ENCODE measurements at places on chromosomes 12 and 14.

DNA sequence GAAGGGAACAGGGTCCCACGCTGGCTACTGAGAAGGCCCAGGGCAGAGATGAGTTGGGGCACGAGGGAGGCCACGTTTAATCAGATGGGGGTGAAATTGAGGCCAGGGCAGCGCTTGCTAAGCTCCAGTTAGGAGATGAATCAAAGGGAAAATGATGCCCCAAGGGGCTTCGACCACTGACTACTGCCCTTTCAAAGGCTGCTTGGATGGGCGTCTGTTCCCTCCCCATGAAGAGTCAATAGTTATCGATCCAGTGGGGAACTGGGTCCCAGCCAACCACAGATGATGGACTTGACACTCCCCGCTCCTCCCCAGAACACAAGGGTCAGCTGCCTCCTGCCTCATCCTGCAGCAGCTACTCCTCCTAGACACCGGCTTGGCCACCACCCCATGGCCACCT, 55.6 kb downstream of the ESRRB start:
- DNase-seq = no peak

DNA sequence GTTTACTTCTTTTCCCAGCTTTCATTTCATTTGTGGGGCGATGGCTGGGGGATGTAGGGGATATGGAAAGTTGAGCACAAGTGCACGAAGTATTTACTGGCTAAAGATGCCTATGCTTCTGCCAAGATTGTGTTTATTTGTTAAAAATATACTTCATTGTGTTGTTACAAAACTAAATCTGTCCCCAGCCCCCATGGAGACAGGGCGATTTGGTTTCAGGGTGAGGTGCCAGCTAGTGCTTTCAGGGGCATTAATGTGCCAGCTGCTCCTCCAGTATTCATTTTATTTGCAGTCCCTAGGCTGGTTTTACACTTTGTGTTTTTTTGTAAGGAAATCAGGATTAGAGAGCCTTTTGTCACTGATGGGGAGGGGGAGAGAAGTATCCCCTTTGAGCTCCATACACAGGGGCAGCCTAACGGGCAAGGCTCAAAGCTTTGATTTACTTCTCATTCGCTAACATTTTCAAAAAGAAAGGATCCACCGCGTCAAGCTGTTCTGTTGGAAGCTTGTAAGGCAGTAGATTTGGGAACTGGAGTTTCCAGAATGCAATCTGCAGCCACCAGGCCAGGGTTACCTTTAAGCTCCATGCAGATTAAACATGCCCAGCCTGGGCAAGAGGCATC, 198.7 kb upstream of the PLEKHG7 start:
- no peak for DNase-seq

- peak; percentile 76 for DNase-seq
Measured at GRCh38 chr12:98397323-98398105, 117.9 kb upstream of the TMPO start.

DNA sequence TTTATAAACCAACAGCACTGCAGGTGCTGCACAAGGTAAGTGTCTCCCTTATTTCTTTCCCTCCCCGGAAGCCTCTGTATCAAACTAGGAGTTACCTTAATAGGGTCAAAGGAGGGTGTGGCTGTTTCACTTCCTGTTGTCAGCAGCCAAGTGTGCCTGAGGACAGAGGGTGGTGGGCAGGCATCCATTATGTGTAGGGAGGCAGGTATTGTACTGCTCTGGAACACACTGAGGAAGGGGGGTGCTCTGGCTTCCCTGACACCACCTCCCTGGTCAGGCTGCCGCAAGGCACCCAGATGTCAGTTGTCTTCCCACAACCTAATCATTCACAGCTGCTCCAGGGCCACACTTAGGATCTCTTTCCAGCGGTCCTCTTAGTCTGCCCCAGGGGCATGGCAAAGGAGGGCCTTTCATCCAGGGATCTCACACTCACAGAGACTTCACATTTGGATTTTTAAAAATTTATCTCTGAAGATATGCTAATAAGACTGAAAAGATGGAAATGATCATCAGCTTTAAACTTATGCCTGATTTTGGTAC, 132.0 kb upstream of the ARHGAP5 start:
- DNase-seq = peak; percentile 66

- DNase-seq = no peak
Measured at GRCh38 chr14:32413967-32414640, 85.0 kb downstream of the AKAP6 start.

- DNase-seq = no peak
Measured at GRCh38 chr14:75022655-75023054, 19.9 kb downstream of the EIF2B2 start.

GRCh38 chr12:109952873-109953272, 43.3 kb downstream of the GIT2 start:
- no peak for DNase-seq

- peak; percentile 85 for DNase-seq
Measured at GRCh38 chr12:82174936-82175335, 183.3 kb downstream of the CCDC59 start.

DNA sequence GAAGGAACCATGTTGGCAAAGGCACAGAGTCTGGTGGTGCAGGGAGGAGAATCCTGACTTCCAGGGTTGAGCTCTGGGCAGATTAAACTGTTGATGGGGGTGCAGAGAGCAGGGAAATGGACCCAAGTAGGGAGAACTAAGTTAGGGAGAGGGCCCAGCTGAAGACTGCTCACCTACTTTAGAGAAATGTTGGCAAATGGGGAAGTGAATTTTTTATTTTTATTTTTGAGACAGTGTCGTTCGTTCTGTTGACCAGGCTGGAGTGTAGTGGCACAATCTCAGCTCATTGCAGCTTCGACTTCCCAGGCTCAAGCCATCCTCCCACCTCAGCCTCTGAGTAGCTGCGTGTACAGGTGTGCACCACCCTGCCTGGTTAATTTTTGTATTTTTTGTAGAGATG, 32.1 kb upstream of the TUBA1A start:
- no peak for DNase-seq

DNA sequence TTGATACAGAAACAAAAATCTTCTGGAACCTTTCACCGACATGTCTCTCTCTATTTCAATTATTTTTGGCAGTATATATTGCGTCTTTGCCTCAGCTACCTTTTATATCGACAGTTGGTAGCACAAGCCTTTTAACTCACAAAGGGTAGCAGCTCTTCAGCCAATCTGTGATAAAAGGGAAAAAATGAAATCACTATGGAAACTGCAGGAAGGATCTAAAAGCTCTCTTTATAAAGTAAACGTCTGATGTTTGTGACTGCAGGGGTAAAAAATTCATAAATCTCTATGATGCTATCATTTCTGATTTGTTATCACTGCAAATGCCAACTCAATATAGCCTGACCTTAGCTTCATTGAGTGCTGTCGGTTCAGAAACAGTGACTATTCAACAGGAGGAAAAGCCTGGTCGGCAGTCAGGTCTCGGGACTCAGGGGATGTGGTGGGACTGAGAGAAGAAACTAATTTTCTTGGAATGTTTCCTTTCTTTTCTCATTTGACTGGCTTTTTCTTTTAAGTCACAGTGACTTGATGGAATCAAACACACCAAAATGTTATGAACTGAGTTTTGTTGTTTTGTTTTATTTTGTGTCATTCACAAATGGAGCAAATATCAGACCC, 5.9 kb upstream of the RMST start:
- DNase-seq = no peak

DNA sequence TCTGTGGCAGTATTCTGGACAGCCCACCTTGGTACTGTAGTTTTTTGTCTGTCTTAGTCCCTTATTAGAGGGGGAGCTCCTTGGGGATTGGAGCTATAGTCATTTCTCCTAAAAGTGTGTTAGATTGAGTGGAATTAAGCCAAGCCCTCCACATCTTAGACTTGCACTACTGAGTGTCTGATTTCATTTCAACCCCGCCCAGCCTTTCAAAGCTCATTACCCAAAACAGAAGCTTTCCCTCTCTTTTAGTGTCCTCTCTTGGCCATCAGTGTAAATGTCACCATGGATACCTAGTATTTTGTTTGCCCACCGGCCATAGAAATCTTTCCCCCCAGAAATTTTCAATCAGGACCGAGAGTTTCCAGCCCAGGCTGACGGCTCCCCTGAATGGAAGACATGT, 74.5 kb downstream of the LRRC74A start:
- no peak for DNase-seq

- no peak for DNase-seq
Measured at GRCh38 chr14:91464615-91465205, 45.4 kb downstream of the PPP4R3A start.

GRCh38 chr12:59429766-59430165, 166.1 kb upstream of the SLC16A7 start:
- no peak for DNase-seq

DNA sequence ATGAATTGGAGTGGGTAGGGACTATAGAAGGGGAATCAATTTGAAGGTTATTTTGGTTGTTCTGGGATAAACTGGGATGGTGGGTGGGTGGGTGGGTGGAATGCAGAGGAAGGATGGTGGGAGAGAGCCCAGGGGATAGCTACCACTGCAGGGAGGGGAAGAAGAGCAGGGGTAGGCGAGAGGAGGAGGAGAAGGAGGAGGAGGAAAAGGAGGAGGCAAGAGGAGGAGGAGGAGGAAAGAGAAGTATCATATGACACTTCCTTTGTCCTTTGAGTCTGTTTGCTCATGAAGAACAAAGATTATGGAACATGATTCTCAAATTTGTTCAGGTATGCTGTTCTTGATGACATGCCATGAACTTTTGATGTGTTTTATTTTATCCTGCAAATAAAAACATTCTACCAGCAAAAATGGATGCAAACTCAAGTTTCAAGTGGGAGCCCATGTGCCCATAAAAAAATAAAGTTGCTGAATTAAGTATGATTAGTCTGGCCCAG, 4.1 kb upstream of the BEST3 start:
- no peak for DNase-seq

DNA sequence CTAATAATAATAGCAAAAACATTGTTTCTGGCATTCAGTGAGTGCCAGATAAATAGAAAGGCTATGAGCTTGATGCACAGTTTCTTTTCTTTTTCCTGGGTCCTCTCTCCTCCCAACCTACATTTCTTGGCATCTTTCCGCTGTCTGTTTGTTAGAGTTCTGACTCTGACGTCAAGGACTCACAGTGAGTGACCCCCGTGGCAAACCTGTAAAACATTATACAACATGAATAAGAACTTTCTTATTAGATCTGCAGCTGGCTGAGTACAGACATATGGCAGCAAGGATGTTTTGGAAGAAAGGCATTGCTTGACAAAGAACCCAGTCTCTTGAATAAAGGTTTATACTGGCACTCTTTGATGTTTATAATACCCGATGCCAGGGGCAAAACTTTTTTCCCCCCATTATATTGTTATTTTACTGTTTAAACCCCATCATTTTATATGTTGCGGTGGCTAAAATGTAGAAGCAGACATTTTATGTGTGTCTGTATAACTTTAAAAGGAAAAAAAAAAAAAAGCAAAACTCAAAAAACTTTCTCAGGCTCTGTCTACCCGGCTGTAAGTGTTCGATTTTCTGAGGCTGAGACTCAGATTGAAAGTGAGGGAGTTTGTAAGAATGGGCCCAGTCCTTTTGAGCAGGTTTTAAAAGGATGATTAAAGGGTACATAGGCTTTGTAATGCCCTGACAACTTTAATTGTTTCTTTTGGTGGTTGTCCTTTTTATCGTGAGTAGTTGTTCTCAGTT, 159.3 kb downstream of the PDE3A start:
- DNase-seq = no peak

- no peak for DNase-seq
Measured at GRCh38 chr14:39173198-39173597, 1.9 kb upstream of the PNN start.
